AG08395 (cell line): ENCODE measurements at places on chromosomes 7 and 10.

DNA sequence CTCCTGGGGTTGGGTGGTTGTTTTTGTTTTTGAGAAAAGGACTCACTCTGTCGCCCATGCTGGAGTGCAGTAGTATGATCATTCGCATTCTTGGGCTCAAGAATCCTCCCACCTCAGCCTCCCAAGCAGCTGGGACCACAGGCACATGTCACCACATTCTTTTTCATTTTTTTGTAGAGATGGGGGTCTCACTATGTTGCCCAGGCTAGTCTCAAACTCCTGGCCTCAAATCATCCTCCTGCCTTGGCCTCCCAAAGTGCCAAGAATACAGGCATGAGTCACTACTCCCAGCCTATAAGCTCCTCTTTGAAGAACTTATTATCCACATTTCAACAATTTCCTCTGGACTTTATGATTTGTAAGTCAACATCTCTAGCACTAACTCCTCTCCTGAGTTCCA, 102.7 kb downstream of the KMT2C start:
- no peak for DNase-seq

DNA sequence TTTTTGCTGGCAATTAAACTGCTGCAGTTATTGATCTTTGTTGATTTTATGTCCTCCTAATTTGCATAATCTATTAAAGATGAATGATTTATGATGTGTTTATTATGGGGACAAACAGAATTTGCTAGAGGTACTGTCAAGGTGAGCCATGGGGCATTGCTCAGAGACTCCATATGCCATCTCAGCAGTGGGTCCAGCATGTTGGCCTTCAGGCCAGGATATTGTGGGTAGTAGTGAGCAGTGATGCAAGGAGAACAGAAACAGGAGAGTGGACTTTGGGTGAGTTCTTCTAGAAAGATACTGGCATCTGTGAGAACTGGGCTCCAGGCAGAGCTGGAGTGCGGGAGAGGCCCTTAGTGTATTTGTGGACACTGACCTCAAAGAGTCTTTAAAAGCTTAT, 65.9 kb downstream of the PAX2 start:
- DNase-seq, result no peak

GRCh38 chr10:34438741-34439140, 376.4 kb downstream of the PARD3 start:
- DNase-seq, result no peak

DNA sequence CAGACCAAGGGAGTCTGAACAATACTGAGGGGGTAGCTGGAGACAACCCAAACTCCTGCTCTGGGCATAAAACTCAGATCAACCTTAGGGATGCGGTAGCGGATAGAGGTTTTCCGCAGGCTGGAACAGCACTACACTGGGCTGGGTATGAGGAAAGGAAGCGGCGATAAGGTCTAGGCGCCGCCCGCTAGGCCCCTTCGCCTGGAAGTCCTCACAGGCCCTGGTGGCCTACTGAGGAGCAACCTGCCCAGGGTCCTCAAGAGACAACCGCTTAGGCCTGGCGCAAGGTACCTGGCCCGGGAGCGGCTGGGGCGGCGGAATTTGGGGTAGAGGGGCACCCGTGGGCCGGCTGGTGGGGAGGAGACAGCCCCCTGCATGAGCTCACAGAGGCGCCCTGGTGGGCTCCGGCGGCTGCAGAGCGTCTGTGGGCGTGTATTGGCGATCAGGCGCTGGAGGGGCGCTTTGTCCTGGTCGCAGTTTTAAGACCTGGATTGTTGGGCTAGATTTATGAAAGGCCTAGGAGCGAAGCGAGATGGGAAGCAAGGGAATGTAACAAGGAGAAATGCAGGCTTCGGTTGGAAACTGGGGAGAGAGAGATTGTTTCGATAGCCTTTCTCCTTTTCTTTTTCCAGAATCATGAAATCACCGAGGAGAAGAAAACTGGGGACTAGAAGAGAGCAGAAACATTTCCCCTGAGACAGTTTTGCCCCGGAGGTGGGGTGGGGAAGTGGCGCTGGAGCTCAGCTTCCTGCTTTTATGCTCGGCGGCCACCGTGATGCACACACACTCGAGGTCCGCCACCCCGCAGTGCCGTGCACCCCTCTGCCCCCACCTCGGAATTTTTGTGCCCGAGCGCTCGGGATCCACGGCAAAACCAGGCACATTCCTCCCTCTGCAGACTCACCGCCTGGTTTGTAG, 2.4 kb upstream of the NKX2-3 start:
- DNase-seq, result no peak

DNA sequence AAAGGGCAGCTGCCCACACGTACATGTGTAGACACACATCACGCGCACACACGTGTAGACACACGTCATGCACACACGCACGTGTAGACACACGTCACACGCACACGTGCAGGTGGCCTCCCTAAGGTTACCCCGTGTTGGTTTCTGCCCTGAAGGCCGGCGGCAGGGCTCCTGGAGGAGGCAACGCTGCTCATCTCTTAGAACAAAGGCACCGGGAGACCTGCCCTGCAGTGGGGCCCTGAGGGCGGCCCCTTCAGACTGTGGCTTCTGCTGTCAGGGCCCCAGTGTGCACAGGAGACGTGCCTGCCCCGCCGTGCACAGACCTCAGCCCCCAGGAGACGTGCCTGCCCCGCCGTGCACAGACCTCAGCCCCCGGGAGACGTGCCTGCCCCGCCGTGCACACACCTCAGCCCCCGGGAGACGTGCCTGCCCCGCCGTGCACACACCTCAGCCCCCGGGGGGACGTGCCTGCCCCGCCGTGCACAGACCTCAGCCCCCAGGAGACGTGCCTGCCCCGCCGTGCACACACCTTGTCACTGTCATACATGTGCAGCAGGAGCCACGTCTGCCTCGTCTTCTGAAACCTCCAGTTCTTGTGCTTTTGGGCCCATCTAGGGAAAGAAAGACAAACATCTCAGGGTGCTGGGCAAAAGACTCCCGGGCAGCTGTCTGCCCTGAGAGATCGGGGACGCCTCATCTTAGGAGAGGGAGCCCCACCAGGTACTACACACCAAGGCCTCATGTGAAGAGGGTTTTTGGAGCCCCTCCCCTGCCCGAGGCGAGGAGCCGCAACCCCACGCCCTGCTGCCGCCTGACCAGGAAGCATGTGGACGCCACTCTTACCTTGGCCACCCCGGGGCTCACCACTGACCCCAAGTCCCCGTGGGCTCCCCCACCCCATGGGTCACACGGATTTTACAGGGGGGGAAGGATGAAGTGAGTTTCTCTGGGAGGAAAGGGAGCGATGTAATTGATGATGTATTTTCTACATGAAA, 17.3 kb downstream of the CYP2W1 start:
- DNase-seq, result no peak

- DNase-seq, result no peak
These were observed 13.1 kb upstream of the CUX1 start for GRCh38 chr7:101804088-101804963.

DNA sequence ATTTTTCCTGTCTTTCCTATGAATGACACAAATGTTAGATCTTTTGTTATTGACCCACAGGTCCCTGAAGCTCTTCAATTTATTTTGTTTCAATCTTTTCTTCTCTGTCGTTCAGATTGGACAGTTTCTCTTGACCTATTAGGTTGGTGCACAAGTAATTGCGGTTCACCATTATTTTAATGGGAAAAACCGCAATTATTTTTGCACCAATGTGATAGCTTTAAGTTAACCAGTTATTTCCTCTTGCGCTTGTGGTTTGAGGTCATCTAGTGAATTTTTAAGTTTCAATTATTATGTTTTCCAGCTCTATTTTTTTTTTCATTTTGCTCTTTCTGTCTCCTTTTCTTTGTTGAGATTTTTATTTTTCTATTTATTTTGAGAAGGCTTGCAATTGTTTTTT, 399.2 kb downstream of the INHBA start:
- no peak for DNase-seq

- peak; percentile 6 for DNase-seq
These were observed 54.6 kb downstream of the HACD1 start for GRCh38 chr10:17562614-17563013.

GRCh38 chr10:93710333-93710909, 8.0 kb upstream of the FRA10AC1 start:
- DNase-seq, result no peak

GRCh38 chr7:155804431-155804831, 7.8 kb downstream of the SHH start:
- no peak for DNase-seq

DNA sequence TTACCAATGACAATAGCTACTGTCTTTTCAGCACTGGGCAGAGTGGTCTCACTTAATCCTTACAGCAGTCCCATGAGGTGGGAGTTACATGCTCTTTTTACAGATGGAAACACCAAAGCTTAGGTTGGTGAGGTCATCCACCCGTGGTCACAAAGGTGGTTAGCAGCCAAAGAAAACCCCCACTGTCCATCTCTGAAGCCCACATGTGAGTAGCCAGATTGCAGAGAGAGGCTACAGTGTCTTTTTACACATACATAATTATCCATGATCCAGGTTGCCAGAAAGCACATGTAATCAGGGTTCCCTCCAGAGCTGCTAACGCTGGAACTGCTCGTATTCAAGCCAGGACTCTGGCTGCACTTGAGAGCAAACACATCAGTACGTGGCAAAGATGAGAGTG, 24.6 kb upstream of the ANKRD2 start:
- no peak for DNase-seq

DNA sequence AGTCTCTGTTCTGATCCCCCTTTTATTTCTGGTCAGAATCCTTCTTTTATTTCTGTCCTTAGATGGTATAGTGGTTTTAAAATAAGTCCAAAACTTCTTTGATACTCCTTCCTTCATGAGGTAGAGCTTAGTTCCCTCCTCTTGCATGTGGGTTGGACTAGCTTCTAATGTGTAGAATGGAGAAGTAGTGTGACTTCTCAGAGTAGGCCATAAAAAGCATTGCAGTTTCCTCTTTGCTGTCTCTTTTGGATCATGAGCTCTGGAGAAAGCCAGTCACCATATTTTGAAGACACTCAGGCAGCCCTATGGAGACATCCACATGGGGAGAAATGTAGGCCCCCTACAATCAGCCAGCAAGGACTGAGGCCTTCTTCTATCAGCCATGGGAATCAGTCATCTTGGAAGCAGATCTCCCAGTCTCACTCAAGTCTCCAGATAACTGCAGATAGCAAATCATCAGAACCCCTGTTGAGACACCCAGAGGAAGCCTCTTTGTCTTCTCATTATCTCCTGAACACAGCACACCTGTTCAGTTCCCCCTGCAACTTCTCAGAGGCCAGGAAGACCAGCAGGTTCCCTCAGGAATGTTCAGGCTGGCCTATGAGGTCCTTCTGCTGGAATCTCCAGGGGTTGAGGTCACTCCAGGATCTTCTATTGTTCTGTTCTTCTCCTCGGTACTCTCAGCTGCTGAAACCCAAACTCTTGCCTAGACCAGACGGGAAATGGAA, 511.9 kb upstream of the ZMIZ1 start:
- DNase-seq, result no peak

GRCh38 chr10:70118196-70118595, 14.4 kb downstream of the AIFM2 start:
- DNase-seq, result no peak

GRCh38 chr7:82264783-82265305, 178.7 kb downstream of the CACNA2D1 start:
- DNase-seq, result no peak

DNA sequence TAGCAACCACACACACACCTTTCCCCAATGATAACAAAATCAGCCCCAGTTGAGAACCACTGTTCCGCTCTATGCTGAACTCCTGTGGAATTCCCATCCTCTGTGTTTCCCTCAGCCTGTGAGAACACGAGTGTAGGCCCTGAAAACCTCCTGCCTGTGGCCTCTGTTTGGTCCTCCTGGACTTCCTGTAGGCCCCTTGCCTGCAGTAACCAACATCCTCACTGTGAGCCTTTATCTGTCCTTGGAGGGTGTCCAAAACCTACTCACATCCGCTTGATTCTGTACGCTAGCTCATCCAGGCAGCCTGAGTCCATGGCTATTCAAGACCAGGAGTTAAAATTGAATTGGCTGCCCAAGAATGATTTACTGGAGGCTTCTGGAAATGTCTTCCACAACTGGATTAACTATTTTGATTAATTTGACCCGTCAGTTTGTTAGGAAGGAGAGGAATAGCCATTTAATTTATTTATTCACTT, 149.8 kb downstream of the AKR1D1 start:
- no peak for DNase-seq

DNA sequence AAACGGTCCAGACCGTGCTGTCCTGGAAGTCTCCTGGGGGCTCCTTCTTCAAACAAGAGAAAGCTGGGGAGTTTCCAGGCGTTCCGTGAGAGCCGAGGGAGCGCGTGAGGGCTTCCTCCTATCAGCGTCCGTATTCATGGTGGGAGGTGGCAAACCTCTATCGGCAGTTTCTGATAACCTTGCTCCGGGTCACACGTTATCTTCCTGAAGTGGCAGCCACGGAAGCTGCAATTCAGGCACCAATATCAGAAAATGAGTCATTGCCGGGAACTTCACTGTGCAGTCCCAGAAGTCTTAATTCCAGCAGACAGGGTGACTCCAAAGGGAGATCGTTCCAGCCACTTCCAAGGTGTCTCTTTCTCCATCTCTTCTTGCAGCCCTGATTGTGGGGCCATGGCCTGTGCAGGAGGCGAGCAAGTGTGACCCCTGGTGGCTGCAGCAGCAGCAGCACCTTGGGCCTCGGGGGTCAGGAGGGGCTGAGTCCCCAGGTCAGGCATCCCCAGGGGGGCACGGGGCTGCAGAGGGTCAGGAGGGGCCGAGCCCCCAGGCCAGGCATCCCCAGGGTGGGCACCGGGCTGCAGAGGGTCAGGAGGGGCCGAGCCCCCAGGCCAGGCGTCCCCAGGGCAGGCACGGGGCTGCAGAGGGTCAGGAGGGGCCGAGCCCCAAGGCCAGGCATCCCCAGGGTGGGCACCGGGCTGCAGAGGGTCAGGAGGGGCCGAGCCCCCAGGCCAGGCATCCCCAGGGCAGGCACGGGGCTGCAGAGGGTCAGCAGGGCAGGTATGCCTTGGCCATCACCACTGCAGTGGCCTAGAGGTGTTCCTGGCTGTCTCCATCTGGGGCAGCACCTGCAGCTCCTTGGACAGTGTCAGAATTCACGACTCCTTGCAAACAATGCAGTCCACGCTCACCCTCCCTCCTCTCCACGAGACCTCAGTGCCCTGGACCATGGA, 538.7 kb downstream of the DNAJB6 start:
- DNase-seq, result no peak
